ENCODE measurements at places on chromosomes 5 and 9. TPM values are rescaled to one million over a fixed set of nuclear protein-coding genes. Genes with fewer than 3 reads are reported as not detected.

GRCh38 chr9:127307802-127308201 is 43.2 kb downstream of the GARNL3 start:
- DNase-seq: no peak

The RXRA gene
- 49.9 TPM for polyA plus RNA-seq

- DNase-seq: no peak
These were observed 582.2 kb downstream of the CETN3 start for GRCh38 chr5:89827359-89827758.

DNA sequence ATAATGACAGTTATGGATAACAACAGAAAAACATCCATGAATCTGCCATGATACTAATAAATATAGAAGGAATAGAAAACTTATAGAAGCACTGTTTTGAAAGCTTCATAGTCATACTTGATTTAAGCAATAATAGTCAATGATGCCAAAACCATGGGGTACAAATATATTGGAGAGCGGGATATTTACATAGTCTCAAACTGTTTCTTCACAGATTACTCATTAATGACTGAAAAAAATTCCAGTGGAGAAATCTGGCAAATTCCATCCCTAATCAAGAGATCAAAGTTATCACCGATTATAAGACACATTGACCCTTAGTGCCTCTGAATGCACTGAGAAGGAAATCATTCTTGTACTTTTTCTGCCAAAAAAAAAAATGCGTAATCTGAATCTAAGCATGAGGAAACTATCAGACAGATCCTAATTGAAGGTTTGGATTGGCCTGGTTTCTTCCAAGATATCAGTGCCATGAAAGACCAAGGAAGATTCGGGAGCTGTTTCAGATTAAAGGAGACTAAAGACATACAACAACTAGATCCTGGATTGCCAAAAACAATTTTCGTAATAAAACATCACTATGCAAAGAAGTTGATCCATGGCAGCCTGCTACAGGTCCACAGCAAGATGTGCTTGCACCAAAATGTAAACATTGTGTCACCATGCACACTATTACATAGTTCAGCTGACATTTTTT is 106.2 kb downstream of the GOLPH3 start:
- DNase-seq: no peak

DNA sequence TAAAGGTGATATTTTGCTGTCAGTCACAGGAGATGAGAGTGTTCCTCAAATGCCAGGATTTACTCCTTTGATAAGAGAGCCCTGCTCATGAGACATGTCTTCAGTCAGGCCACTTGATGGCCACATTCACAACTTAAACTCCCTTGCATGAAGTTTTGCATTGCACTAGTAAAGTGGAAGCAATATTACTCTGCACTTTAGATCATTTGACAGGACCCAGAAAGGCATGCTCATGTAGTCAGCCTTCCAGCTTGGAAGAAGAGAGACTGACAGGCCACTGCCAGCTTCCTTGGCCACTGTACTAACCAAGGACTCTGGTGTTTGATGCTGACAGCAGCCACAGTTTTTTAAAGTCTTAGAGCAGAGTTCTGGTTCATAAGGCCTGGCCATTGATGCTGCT is 42.6 kb downstream of the NPR3 start:
- no peak for DNase-seq

The SOX30 gene
- 0.68 TPM for polyA plus RNA-seq

DNA sequence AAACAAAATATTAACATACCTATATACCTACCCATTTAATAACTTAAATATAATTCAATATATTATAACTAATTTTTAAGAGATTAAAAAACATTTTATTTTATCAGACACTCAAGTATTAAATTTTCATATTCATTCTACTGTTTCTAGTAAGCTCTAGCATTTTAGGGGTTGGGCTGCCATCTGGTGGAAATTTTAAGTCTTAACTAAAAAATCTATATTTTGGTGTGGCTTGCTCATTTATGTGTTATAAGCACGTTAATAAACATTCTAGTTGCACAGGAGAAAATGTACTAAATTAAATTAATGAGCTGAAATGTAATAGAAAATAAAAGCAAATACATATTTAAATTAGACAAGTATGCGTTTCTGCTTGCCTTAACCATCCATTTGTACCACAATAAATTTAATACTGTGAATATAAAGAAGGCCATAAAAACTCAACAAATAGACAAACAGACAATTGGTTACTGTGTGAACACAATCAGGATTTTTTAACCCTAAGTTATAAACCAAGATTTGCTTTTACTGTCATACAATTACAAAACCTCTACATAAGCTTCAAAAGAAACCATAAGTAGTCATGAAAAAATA is 1728.3 kb upstream of the CDH9 start:
- peak; percentile 42 for DNase-seq

DNA sequence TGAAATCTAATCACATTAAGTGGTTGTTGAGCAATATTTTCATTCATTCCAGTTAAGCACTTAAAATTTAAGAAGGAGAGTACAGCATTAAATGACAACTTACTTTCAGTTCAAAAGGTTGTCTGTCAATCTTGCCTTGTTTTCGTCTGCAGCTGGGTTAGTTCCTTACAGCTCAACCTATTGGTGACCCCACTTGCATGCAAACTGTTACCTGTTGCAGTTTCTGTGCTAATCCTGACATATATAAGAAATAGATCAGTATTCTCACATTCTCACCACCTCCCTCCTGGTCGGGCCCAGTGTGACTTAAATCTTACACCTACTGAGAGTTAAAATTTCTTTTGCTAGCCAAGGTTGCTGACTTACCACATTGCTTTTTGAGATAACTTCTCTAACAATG is 191.8 kb upstream of the SMC2 start:
- no peak for DNase-seq

- no peak for DNase-seq
These were observed 333.6 kb upstream of the MEF2C start for GRCh38 chr5:89216606-89217005.
